Suppressor macrophage (primary cell): ENCODE measurements at places on chromosomes 4 and X.
A peak's percentile ranks its signal among the peaks of the same experiment; 100 is the strongest.

DNA sequence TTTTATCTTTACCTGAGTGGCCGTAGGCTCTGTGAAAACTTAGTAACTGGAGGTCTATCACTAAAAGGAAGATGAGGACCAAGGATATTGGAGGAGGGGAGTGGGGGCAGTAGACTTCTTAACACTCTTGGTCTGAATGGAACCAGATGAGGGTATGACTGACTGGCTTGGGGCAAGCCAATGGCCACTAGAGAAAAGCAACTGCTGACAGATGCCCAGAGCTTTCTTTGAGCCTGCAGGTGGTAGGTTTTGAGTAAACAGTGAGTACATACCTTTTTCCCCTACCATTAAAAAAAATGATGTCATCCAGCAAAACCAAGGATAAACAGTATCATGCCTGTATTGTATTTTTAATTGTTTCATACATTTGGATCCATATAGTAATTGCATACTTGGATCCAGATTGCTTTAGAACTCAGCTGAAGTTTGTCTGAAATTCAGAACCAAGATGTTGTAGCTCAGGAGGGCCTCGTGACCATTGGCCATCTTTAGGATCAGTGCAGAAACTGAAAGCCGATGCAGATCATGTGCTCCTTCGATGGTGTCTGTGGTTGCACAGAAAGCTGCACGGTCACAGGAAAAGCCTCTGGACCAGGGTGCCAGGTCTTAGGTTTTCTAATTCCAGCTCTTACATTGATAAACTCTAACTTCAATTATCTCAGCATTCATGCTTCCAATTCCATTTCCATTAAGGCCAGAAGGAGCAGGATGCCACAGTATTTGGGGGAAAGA, 131.0 kb downstream of the PDGFRA start:
- no peak for DNase-seq

DNA sequence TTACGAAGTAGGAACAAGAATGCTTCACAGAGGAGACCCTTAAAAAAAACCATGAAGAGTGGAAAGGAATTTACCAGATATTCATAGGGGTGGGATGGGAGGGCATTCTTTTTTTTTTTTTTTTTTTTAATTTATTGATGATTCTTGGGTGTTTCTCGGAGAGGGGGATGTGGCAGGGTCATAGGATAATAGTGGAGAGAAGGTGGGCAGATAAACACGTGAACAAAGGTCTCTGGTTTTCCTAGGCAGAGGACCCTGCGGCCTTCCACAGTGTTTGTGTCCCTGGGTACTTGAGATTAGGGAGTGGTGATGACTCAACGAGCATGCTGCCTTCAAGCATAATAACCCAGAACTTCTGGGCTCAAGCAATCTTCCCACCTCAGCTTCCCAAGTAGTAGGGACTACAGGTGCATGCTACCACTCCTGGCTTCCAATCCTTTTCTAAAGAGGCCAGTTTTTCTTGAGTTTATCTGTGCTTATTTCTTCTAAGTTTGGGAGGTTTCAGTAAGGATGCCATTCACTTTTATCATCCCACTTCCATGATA, 65.9 kb upstream of the OGT start:
- no peak for DNase-seq

DNA sequence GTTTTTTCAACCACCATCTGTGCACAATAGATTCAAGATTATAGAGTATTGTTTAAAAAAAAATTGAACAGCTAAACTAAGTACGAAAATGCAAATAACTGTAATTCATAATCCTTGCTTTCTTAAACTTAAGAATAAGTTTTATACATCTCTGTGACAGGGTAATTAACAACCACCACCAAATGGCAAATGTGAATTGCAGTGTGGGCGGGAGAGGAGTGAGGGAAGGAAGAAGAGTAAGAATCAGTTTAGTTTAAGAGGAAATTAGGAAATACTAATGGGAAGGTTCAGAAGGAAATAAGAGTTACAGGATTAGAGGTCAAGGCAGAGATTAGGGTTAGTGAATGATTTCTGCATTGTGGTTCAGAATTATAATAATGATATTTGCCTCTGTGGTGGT, 430.9 kb downstream of the SPRY1 start:
- DNase-seq, result no peak

- DNase-seq, result peak; percentile 51
These were observed 238.1 kb upstream of the GPC4 start for GRCh38 chrX:133653358-133653757.

DNA sequence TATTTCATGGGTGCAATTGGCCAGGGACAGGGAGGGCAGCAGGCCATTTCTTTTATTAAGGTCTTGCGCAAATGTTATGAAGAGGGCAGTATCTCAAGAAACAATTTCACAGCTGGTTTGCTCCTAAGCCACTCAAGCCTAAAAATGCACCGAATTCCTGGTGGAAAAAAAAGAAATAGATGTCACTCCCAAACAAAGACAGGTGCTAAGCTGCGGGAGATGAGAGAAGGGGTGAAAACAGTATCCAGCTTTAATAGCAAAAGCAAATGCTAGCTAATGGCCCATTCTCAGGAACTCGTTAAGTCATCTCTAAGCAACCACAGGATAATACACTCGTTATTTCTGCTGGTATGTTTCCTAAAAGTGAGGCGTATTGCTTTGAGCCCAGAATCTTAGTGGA, 116.4 kb downstream of the ARX start:
- no peak for DNase-seq

DNA sequence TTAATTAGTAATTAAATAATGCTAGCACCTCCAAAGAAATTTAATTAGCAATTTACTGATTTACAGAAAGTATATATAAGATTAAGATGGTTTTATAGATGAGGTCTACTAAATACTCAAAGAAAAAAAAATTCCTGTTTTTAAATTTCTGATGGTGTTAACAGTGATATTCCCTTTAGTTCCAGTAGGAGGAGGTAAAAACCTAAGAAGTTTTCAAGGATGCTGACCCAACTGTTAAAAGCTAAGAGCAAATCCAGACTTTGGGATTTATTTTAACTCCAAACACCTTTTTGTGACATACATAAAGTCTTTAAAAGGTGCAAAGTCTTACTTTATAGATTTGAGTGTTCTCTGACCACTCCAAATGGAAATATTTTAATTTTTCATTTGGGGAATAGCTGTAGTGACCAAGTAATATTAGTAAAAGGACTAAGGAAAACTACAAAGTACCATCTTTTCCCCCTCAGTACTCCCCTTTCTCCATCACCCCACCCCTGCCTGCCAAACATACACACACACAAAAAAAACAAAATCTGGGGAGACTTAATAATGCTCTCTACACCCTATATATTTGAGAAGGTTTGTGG, 34.2 kb upstream of the CSN1S1 start:
- DNase-seq, result no peak

GRCh38 chrX:120380699-120381098, 18.8 kb downstream of the ATP1B4 start:
- DNase-seq, result peak; percentile 5

GRCh38 chr4:73922766-73923630, 53.8 kb downstream of the CXCL1 start:
- peak; percentile 30 for DNase-seq

DNA sequence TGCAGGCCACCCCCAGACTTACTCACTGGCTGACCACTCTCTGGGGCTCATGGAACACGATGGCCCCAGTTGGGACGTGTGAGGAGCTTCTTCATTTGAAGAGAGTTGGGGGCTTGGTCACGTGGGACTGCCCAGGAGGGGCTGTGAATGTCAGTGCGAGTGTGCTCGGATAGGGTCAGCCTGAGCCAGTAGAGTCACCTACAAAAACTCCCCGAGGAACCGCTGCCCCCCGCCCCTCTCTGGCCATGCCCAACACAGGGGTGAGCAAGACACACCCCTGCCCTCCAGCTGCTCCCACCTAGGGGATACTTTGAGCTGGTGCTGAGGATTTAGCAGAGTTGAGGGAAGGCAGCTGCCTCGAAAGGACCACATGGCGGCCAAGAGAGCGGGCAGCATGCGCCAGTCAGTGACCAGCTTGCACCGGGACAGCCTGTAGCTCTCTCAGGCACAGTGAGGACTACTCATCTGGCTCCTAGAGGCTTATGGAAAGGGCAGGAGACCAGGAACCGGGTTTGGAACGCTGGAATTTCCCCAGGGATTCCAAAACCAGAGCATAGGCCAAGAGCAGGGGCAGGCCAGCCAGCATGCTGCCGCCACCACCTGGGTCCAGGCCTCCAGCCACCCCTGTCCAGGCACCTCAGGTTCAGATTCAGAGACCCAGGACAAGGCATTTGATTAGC, 8.4 kb downstream of the PNMA6E start:
- DNase-seq, result no peak

DNA sequence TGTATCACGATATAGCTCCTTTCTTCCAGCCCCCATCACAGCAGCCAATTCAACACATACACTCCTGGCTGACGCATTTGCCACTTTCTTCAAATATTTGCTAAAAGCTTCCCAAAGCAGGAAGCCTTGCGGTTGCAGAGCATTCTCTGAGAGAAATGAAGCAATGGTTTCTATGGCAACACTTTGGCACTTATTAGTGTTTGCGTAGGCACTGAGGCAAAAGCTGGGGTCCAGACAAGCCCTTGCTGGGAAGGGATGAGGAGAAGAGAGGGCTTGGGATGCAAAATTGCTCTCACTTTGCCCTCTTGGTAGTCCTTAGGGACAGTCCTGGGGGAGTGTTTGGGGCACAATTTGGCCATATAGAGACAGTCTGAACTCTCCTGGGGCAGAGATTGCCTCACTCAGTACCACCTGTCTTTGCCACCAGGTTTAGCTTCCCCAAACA, 55.0 kb upstream of the PAK3 start:
- DNase-seq, result peak; percentile 65

DNA sequence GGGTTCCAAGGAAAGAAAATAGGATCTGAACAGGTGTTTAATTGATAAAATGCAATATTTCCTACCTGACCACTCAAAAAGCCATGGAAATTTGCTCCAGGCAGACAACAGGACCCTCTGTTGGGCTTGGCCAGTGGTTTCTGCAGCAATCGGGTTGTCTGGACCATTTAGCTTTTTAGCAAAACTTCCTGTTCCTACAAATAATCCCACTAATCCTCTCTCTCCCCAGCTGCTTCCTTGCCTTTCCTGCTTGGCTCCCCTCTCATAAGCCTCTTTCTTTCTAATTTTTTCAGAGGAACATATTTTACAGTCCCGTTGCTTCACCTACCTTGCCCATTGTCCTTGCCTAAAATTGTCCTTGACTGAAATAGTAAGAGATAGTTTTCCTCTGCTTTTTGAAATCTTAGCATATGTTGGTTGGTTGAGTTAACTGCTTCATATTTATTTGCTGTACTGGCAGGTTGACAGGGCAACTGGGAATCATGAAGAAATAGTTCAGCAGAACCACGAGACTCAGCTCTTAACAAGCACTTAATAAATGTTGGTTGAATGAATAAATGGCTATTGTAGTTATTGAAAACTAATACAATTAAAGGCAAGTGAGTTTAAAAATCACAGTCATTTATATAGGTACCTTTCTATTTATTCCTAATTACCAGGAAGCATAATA, 259.8 kb downstream of the KCNIP4 start:
- no peak for DNase-seq

- DNase-seq, result no peak
These were observed 19.3 kb downstream of the DDIT4L start for GRCh38 chr4:100170986-100171385.

DNA sequence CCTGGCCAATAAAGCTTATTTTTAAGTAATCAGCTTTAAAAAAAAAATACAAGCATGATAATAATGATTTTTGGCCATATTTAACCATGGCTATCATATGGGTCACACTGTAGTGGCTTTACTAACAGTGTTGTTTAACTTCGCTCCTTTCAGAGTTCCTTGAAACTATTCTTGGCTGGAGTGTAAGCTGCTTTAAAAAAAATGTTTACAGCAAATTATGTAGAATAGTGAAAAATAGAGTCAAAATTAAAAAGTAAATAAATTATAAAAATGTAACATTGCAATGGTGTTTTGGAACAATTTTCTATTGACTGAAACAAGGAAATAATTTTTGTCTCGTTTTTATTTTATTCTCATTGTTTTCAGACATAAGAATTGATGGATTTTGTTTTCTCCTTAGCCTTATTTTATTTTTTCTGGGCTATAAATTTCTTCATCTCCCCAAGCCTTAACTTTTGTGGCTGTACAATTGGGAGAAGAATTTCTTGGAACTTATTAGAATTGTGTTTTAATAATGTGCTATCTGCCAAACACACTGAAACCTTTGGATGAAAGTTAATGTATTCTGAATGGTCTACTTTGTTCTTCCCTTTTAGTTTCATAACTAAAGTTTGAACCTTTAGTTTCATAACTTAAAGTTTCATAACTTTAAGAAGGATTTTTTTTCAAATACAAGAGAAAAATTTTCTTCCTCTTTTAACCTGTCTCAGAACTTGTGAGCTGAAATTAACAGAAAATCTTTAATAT, 182.0 kb downstream of the ARHGAP24 start:
- DNase-seq, result peak; percentile 55

- DNase-seq, result peak; percentile 80
These were observed 5.2 kb downstream of the TKTL1 start for GRCh38 chrX:154300816-154301215.

DNA sequence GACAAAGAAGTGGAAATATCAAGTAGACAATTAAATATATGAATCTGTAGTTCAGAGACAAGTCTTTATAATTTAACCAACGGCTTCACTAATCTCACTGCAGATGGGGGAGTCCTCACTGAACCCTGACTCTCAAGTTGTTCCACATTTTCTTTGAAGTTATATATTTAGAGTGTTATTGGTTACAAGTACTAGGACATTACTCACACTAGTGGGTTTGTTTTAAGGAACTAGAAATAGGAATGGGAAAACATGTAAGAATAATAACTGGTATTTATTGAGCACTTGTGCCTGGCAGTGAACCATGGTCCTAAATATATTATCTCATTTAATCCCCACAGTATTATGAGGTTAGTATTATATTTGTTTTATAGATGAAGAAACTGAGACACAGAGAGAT, 22.0 kb downstream of the MND1 start:
- DNase-seq, result no peak

GRCh38 chr4:102552781-102553180, 51.6 kb downstream of the NFKB1 start:
- DNase-seq, result no peak

DNA sequence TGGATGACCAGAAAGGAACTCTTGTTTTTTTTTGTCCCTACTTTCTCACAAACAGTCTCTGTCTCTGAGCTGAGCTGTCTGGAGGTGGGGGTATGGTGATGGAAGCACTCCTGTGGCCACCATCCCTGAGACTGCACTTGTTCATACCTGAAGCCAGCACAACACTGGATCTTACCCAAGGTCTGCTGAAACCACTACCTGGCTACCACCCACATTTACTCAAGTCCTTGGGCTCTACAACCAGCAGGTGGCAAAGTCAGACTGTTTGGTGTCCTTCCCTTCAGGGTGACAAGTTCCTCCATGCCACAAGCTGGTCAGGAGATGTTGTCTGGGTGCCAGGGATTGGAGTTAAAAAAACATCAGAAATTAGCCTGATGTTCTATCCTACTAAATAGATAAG, 89.7 kb downstream of the NEXMIF start:
- DNase-seq, result no peak

- peak; percentile 69 for DNase-seq
These were observed 41.7 kb downstream of the VSIG4 start for GRCh38 chrX:65997978-65998717.

DNA sequence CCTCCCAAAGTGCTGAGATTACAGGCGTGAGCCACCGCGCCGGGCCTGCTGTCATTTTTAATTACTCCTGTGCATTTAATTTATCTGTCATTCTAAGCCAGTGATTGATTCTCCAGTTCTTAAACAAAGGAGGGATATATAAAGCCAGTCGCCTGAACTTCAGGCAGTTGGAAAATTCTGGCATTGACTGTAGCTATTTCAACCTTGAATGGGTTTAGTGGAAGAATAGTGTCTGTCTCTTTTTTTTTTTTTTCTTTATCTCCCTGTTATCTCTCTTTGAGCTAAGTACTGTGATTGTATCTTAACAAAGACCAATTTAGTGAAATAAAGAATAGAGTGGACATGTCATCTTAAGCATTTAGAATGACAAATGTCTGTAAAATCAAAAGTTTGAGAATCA, 11.0 kb downstream of the NEIL3 start:
- DNase-seq, result no peak
